RPMI7951 (cell line): ENCODE measurements at places on chromosomes 13 and 19. TPM values are rescaled to one million over a fixed set of nuclear protein-coding genes. Genes with fewer than 3 reads are reported as not detected.

DNA sequence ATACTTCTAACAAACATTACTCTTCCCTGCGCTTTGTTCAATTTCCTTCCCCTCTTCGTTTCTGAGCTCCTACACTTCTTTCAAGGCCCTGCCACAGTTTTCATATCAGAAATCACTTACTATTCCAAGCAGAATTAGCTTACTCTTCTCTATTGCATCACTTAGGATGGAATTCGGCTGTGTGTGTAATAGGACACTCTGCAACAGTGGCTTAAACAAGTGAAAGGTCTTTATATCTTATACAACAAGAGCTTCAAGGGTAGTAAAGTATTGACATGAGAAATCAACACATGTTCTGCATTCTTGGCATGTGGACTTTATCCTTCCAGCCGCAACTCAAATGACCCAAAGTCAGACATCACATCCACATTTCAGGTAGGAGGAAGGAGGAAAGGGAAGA lies 279.6 kb downstream of the PCDH20 start:
- no peak for DNase-seq

DNA sequence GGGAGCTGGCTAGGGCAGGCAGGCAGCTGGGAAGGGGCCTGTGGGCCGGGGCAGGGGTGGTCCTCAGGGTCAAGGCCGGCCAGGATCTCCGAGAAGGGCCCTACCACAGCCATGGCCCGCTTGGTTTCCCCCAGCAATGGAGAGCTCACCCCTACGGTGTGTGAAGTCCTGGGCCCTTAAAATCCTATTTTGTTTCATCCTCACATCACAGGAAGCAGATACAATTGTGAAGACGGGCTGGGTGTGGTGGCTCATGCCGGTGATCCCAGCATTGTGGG lies 8.7 kb downstream of the RNU6-9 start:
- DNase-seq, result no peak

GRCh38 chr19:36456831-36457230 lies 32.5 kb downstream of the ZNF566 start:
- no peak for DNase-seq

DNA sequence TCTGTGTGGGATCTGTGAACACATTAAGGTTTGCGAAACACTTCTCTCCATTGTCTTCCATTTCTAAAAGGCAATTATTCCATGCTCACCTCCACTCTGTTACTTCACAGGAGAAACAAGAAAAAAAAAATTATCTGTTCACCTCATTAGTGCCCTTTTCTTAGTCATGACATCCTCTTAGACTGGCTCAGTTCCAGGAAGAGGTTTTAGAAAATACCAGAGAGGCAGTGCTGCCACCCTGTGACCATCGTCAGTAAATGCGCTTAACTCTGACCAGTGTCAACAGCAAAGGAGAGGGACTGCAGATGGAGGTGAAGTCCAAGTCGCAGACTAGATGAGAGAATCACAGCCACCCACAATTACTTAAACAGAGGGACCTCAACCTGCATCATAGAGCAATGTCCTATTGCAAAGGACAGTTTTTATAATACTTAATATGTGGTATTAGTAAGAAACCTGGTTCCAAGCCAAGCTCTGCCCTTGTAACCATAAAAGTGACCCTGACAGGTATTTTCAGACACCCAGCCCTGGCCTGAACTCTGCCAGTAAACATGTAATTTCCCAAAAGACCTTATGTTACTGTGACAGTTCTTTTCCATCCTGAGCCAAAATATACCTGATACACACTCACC lies 19.4 kb downstream of the CEACAM21 start:
- DNase-seq, result peak; percentile 83

- DNase-seq, result no peak
Measured at GRCh38 chr13:93730780-93731179, 504.2 kb downstream of the GPC6 start.

Gene HTR2A
- total RNA-seq, result under 0.01 TPM in 1 of 2 replicates, not detected in the other

Gene RGCC
- total RNA-seq, result 0.36 and 0.88 TPM in 2 replicates

Gene ZSCAN4
- total RNA-seq, result not detected in 2 replicates

Gene DLL3
- 0.72 and 1.5 TPM in 2 replicates for total RNA-seq
